Stimulated activated CD4-positive, alpha-beta T cell treated with anti-CD3 and anti-CD28 coated beads, Interleukin-2, amount 100 ng/mL, for 24 hours (primary cell): ENCODE measurements at places on chromosomes 4 and X.

- no peak for DNase-seq
Observed at GRCh38 chr4:54554339-54554990, 103.3 kb upstream of the KIT start.

GRCh38 chr4:108350332-108350731 lies 181.6 kb upstream of the LEF1 start:
- DNase-seq, result no peak

GRCh38 chr4:17597517-17597916 lies 16.9 kb upstream of the MED28 start:
- no peak for DNase-seq

DNA sequence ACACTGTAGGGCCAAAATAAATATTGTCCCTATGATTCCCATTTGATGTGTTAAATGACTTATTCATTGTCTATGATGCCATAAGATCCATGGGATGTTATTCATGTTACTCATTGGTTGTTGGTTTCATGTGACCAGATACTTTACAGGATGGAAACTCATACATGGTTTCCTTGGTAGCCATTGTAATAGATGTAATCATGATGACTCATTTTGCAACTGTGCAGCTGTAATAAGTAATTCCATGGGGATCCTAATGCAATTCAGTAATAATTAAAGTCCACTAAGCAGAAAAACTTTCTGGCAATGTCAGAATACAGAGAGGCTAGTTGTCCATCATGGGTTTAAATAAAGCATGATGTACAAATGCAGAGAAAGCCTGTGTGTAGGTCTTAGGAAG lies 389.7 kb upstream of the NR3C2 start:
- DNase-seq, result no peak

GRCh38 chr4:98976716-98977115 lies 18.8 kb upstream of the METAP1 start:
- no peak for DNase-seq

DNA sequence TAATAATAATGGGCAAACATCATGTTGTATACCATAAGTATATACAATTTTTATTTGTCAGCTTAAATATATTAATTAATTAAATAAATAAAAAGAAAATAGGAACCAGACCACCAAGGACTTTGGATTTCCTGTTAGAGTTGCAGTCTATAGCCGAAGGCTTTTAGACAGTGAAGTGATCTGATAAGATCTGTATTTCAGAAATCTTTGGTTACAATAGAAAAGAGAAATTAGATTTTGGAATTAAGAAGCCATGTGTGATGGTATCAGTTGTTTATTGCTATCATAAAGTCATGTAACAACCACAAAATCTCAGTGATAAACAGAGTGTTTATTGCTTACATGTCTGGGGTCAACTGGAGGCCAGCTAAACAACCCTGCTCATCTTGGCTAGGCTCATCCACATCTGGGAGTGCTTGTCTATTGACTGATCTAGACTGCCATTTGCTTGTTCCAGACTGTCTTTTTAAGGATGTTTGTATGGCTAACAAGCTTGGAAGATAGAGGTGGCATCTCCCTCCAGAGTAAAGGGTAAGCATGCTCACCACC lies 142.1 kb upstream of the USP9X start:
- DNase-seq, result no peak
